ENCODE measurements at places on chromosomes 5 and 9.

GRCh38 chr5:145350513-145350912, 484.6 kb downstream of the PRELID2 start:
- peak; percentile 22 for DNase-seq

DNA sequence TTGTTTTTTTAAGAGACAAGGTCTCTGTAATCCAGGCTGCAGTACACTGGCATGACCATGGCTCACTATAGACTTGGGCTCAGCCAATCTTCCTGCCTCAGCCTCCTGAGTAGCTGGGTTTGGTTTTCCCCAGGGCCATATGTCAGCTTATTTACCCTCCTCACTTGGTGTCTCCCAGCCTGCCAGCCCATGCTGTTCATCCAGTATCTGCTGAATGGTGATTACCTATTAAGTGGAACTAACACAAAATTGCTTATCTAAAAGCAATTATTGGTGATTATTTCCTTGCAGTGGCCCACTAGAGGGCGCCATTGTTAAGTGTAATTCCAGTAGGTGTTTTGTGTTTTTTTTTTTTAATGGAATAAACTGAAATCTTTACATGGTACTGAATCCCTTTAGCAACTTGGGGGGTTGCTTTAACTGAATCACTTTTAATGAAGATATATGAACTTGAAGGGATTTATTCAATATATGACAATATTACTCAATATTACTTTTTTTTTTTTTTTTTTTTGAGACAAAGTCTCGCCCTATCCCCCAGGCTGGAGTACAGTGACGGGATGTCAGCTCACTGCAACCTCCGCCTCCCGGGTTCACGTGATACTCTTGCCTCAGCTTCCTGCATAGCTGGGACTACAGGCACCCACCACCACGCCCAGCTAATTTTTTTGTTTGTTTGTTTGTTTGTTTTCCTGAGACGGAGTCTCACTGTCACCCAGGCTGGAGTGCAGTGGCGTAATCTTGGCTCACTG, 13.8 kb downstream of the EXOSC2 start:
- DNase-seq, result peak; percentile 70

- no peak for DNase-seq
Observed at GRCh38 chr9:132465131-132465635, 55.2 kb downstream of the CFAP77 start.

DNA sequence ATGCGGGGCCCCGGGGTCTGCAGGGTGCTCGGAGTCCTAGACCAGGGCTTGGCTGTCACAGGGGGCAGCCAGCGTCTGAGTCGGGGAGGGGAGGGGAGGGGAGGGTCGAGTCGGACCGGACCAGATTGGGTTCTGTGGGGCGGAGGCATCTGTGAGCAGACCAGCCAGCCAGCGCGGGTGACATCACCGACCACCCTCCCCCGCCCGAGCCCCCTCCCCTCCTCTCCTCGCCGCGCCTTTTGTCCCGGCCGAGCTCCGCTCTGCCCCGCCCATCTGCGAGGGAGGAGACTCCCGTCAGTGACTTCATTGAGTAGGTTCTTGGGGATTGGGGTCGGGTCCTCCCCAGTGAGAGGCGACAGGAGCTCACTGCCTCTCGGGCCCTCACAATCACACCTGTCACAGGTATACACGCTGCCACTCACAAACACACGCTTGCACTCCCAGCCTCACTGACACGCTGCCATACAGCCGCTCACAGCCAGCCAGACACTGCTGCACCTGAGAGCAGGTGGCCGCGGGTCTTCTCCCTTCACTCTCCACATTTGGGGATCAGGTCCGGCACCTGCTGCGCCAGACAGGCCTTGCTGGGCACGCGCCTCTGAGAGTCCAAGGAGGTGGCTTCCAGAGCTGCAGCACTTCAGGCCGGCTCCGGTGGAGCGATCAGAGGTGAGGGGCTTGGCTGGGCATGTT, 546 bp downstream of the DNAJB5 start:
- peak; percentile 22 for DNase-seq

- DNase-seq, result no peak
Observed at GRCh38 chr9:89436963-89437625, 60.8 kb downstream of the SEMA4D start.

DNA sequence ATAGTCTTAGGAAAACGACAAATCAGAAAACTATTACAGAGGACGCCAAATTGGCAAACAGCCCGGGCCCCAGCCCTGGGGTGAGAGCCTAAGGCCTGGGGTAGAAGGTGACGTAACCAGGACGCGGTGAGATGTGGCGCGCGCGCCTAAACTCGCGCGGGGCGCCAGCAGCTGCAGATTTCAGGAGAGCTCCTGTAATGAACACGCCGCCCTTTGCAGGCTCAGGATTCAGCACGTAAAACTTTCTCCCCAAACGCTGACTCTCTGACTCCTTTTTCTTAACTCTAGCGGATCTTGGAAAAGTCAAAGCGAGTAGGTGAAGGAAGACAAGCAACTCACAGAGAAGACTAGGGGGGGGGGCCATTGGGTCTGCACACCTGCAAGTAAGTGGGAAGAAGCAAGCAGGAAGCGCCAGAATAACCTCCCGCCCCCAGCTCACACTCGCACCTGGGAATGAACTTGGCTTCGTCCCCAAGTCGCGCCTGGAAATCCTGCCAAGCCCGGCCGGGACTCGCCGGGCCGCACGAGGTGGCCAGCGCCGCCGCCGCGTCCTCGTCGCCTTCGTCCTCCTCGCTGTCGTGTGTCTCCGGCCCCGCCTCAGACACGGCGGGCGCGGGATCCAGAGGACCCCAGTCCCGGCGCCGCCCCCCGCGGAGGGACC, 822 bp downstream of the RASEF start:
- DNase-seq, result no peak

DNA sequence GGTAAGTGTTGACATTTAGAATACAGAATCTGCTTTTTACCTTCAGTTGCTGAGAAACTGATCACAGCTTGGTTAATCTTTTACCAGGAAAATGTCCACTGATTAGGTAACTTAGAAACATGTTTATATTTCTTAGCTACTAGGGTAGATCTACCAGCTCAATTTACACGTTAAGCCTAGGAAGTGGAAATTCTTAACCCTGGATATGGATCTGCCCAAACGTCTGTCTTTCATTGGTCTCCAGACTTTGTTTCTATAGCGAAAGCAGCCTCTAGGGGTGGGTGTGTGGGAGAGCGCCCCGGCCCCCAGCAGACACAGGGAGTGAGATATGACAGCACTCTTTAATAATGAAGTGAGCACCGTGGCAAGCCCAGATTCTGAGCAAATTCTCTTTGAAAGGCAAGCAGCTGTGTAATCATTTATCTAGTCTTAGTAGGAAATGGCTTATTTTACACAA, 141.6 kb upstream of the ZNF608 start:
- no peak for DNase-seq

DNA sequence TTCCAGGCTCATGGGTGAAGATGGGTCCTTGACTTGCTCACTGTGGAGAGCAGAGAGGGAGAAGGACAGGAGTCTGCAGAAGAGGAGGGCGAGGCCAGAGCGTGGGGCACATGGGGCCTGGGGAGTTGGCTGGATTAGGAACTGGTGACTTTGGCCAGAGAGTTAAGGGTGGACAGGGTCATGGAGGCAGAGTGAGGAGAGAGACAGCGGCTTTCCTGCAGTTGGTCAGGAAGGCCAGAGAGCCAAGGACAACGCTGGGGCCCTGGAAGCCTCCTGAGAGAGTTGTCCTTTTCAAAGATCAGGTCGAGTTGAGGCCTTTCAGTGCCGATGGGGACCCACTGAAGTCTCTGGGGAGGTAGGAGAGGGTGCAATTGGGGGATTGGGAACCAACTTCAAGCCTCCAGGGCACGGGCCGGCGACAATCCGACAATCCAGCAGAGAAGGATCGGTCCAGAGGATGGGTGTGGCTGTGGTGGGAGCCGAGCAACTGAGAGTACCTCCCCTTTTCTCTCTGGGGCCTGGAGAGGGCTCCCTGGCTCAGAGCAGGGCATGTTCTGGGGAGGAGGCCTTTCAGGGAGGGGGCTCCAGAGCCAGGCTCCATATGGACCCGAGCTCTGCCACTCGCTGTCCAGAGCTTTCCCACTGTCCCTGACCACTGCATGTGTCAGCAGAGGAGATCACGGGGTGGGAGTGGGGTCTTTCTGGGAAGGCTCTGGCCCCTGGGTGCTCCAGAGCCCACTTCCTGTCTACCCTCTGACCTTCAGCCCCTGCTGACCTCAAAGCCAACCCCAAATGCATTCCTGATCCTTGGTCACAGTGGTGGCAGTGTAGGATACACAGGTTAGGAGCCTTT, 7.5 kb upstream of the PHYHD1 start:
- DNase-seq, result peak; percentile 15

- DNase-seq, result no peak
Observed at GRCh38 chr5:123485275-123485674, 26.7 kb upstream of the CSNK1G3 start.

DNA sequence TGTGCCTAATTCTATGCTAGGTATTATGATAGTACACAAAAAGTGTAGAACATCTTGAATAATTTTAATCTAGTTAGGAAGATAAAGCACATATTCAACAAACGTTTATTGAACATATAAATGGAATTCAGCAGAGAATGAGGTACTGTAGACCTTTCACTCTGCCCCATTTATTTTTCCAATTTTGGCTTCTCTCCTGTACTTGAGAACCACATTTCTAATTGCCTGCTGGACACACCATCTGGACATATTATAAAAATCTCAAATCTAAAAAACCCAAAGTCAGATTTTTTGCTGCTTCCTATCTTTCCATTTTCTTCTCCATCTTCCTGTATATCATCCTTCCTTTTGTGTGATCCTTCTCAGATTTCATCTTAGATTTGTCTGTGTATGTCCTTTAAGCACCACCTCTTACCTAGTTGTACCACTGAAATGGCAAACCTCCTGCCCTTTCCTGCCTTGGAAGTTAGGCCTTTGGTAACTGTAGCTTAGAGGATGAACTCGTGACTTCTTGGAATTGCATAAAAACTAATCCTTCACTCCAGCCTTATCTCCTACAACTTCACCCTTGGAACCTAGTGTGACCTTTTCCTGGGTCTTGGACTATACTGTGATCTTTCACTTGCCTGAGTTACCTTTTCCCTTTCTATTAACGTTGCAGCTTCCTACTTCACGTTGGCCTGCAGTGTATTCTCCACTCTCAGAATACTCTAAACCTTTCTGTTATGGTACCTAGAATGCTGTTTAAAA, 8.8 kb downstream of the SLC26A2 start:
- DNase-seq, result no peak

DNA sequence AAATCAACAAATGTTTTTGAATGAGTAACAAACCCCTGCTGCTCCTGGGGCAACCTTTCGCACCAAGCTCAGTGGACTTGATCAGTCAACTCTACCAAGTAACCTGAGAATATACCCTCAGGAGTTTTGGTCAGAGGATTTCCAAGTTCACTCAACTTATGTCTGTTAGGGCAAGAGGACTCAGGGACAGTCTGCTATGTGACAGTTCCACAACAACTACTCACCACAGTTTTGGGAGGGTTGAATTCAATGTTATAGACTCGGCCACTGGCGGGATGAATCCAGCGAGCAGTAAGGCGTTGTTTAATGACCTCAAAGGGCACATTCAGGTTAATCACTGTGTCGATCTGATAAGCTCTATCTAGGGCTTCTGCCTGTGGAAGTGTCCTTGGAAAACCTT, 22.1 kb downstream of the AK3 start:
- DNase-seq, result no peak

GRCh38 chr9:134559013-134559412, 82.6 kb upstream of the COL5A1 start:
- no peak for DNase-seq

DNA sequence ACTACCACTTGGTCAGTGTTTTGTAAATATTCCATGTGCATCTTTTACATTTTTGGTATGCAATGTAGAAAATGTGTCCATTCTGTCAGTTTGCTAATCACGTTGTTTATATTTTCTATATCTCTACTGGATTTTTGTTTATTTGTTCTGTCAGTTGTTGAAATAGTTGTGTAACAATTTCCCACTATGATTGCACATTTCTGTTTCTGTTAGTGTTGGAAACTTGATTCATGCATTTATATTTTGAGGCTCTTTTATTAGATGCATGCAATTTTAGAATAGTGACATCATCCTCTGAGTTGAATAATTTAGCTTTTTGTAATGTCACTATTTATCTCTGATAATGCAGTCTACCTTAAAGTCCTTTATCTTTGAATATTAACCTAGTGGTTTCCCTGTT, 25.8 kb upstream of the LECT2 start:
- peak; percentile 29 for DNase-seq

GRCh38 chr9:32986971-32987370, 14.5 kb downstream of the APTX start:
- no peak for DNase-seq

DNA sequence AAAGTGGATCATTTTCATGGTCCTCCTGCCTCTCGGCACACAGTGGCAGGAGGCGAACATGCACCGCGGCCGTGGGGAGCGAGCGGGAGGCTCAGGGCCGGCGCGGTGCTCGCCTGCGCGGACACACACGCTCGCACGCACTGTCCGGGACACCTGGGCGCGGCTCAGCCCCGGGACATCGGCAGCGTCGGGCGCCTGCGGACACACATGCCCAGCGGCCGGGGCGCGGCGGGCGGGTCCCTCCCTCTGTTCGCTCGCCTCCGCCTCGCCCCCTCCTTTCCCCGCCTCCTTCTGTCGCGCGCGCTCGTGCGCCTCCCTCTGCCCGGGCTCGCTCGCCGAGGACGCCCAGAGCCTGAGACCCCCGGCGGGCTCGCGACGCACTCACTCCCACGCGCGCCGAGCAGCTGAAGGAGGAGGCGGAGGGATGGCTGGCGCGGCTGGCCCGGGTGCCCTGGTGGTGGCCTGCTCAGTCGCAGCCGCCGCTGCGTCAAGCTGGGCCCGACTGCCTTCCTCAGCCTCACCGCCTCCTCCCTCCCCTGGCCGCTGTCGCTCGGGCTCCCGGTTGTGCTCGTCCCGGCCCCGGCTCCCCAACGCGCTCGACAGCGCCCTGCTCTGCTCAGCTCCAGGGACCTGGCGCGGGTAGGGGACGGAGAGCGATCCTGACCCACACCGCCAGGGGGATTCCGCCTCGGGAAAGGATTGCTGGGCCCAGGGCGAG, at the start of gene FRMD3:
Gene FRMD3, minus strand, starts transcription at position 230 of the 718 bp plus-strand sequence. Its CDS starts 170 bp downstream, at position 60.
- DNase-seq, result peak; percentile 84

DNA sequence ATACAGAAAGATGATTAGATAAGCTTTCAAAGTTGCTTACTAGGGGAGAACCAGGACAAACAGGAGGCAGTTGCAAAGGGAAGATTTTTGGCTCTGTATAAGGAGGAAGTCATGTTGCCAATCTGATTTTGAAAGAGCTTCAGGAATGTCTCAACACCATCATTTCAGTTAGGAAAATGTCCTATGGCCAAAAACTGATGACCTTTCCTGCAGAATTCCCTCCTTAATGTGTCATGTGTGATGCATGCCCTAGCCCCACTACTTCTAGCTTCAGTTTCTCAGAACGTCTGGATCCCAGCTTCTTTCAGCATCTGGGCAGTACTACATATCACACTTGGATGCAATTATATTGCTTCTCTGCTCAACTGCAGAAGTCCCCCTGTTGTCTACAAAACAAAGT, 211.5 kb upstream of the NREP start:
- peak; percentile 91 for DNase-seq

DNA sequence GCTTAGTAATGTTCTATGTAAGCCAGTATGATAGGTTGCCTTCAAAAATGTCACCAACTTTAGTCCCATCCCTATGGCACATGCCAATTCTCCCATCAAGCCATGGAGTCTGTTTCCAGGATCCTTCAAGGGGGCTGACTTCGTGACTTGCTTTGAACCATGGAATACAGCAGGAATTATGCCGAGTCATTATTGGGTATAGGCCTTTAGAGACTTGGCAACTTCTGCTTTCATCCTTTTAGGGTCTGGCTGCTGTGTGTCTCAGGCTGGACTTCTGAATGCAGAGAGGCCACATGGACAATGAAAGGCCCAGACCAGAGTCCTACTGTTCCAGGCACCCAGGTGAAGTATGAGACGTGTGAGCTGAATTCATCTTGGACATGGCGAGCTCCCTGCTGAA, 109.8 kb downstream of the DENND1A start:
- no peak for DNase-seq

Measured in AG10803 (cell line).